Activated CD4-positive, alpha-beta T cell treated with anti-CD3 and anti-CD28 coated beads, Interleukin-10, Interleukin-2, amounts not matched to agents 100 ng/mL and 50 ng/mL, durations not matched to agents 16 hours and 8 hours (primary cell): ENCODE measurements at places on chromosomes 7 and 10.

DNA sequence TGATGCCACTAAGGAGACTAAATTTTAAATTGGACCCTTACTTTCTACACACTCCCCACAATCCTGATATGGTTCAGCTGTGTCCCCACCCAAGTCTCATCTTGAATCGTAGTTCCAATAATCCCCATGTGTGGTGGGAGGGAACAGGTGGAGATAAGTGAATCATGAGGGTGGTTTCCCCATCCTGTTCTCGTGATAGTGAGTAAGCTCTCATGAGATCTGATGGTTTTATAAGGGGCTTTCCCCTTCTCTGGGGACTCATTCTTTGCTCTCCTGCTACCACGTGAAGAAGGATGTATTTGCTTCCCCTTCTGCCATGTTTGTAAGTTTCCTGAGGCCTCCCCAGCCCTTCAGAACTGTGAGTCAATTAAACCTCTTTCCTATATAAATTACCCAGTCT, 18.4 kb upstream of the BET1 start:
- DNase-seq, result peak; percentile 36

- no peak for DNase-seq
Observed at GRCh38 chr7:138900035-138900828, 81.0 kb downstream of the KIAA1549 start.

DNA sequence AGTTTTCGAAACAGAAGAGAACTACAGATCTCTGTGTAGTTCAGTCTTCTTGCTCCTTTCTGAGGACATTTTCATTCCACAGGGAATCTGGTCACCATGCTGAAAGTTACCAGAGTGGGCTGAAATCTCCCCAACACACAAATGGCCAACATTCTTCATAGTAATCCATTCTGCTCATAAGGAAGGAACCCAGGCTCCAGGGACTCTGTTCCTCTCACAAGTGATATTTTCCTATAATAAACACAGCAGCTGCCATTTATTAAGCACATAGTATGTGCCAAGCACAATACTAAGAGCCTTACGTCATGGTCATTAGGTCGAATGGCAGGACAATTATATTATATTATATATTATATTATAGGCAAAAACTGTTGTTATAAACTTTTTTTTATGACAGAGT, 109.8 kb downstream of the RAB11FIP2 start:
- no peak for DNase-seq

DNA sequence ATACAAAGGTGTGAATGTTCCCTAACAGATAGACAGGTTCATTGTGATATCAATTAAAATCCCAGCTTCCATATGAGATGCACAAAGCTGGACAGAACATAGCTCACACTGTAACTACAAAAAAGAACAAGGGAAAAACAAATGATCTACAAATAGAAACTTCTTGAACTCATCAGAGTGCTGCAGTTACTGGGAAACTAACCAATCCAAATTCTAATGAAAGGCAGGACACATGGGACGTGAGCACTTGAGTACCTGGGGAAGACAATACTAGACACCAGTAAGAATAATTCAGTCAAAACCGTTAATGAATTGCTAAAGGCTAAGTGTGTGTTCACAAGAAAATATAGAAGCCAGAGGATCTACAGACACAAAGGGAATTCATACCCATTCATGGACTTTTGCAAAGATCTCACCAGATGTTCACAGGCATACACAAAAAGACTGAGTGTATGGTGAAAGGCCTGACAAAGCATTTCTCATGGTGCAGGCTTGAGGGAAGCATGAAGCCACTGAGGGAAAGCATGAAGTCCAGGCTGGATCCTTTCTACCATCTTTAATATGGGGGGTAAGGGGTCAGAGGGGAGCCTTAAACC, 7.8 kb upstream of the GPR22 start:
- DNase-seq, result no peak

DNA sequence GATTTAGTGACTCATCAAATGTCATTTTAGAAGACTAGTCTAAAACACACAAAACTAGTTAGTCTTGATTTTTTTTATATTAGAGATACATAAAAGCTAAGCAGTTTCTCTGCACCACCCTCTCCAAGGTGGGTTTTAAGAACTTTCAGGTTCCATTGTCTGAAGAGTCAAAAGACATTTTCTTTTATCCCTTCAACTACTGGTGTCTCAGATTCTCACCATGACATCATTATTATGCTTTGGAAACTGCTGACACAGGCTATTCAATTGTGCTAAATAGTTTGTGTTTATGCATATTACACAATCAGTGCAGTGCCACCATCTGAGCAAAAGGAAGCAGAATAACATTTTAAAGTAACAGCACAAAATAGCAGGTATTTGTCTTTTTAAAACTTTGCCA, 52.2 kb downstream of the IGF2BP3 start:
- no peak for DNase-seq

- DNase-seq, result no peak
Observed at GRCh38 chr7:46745707-46746090, 824.6 kb upstream of the IGFBP3 start.

DNA sequence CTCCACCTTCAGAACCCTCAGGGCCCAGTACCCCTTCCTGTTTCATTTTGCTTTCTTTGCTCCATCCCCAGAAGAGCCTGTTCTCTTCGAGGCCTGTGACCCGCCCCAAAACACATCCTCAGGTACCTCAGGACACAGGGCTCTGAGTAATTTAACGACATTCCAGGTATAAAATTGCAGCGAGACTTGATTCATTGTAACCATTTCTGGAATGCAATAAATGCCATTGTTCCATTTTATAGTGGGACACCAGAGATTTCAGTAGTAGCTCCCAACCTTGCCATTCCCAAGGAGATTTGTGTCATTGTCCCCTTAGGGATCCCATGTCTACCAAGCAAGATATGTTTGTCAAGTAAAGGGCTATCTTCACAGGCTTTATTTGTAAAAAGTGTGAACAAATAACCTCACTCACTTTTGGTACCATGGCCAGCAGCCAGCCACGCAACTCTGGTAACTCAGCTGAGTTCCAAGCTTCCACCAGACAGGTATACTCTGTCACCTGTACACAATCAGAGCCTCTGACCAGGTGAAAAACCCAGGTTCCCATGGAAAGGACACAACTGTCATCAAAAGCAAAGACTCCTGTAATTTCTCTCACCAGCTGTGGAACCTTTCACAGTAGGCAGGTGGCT, 441.3 kb downstream of the PLXNA4 start:
- DNase-seq, result no peak

- DNase-seq, result no peak
Observed at GRCh38 chr7:117811696-117812095, 61.5 kb downstream of the CTTNBP2 start.

DNA sequence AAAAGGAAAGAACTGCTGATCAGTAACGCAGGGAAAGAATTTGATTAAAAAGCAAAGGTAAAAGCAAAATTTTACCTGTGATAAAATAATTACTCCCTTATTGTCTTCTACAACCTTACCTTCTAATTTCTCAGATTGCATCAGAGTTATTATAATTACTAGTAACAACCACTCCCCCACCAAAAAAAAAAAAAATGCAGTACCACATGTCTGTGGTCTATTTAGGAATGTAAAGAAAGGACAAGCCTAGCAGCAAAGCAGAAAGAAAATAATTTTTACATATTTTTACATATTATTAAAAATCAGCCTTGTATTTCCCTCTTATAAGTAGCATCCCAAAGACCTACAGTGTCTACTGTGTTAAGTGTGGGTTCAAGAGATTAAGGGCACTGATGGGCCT, 430.4 kb downstream of the TFEC start:
- DNase-seq, result no peak

GRCh38 chr10:67550046-67550445, 145.9 kb downstream of the CTNNA3 start:
- no peak for DNase-seq

- no peak for DNase-seq
Observed at GRCh38 chr10:88386204-88386788, 196.8 kb downstream of the RNLS start.

DNA sequence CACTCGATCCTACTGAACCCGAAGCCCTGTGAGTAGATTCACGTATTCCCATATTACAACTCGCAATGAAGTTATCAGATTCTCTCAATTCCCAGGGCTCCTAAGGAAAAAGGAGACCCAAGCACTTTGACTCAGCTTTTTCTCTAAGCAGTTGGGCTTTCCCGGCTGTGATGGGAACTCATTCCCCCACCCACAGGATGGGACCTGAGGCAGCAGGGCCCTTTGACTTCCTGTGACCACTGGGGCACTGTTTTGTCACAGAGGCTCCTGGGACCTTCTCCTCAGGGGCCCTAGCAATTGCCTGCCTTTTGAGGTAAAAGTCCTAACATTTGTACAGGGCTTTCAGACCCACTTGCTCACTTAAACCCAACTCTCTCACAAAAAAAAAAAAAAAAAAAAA, 122.8 kb upstream of the PDLIM1 start:
- no peak for DNase-seq

GRCh38 chr10:45220931-45221330, 94.5 kb downstream of the OR13A1 start:
- DNase-seq, result no peak

DNA sequence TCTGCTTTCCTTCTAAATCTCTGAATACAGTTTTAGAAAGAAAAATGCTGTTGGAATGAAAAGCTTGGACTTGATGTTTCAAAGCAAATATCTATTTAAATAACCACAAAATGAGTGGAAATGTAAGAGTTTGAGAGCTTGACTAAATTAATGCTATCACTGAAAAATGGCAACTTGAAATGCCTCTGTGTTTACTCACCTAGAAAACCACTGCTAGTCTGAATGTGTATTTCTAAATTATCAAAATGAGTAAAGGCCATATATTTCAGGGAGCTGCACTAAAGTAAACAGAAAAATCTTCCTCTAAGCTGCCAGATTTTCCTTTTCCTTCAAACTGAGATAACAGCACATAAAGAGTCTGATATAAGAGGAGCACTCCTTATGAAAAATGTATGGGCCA, 87.9 kb downstream of the DPY19L1 start:
- DNase-seq, result no peak

GRCh38 chr7:78333530-78334425, 535.2 kb downstream of the PHTF2 start:
- no peak for DNase-seq

DNA sequence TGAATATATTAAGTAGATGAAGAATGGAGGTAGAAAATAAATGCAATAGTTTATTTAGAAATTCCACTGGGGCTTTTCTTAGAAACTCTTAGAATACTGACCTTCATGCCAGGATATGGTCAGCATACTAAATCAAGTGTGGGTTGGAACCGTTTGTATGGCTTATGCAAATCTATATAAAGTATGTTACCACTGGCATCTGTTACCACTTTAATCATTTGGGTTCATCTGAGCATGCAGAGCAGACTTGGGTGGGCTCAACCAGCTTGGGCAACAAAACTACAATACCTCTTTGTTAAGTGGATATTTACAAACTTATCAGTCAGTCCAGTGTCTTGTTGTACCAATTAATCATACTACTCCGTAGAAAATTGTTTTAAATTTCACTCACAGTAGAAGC, 125.8 kb downstream of the CRPPA start:
- no peak for DNase-seq

- DNase-seq, result no peak
Observed at GRCh38 chr10:131159771-131160170, 151.8 kb downstream of the TCERG1L start.

GRCh38 chr10:60733826-60734225, 44.5 kb upstream of the CDK1 start:
- DNase-seq, result no peak

- peak; percentile 84 for DNase-seq
Observed at GRCh38 chr7:43314379-43315158, 202.1 kb downstream of the HECW1 start.

DNA sequence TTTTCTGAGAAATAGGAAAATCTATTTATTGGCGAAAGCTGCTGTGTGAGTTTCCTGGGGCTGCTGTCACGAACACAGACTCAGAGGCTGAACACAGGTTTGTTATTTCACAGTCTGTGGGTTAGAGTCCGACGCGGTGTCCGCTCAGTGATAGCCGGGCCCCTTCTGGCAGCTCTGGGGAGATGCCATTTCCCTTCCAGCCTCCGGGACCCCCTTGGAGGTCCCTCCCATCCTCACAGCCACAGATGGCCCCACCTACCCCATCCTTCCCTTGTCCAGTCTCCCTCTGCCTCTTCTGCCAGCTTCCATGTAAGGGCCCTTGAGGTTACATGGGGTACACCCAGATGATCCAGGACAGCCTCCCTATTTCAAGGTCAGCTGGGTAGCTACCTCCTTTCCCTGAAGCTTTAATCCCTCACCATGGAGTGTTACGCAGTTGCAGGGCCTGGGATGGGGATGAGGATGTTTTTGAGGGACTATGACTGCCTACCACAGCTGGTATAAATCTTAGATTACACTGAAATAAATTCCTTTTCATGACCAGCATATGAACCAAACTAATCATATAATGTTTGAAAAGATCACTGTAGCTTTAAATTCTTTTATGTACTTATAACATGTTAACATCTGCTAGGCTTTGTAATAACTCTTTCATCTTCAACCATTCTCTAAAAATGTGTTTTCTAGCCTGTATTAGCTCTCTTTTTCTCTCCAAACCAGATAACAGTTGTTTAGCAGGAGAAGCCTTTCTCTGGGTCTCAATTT, 98.5 kb downstream of the WDR37 start:
- DNase-seq, result no peak

- DNase-seq, result no peak
Observed at GRCh38 chr10:114471906-114472876, 67.9 kb upstream of the AFAP1L2 start.

DNA sequence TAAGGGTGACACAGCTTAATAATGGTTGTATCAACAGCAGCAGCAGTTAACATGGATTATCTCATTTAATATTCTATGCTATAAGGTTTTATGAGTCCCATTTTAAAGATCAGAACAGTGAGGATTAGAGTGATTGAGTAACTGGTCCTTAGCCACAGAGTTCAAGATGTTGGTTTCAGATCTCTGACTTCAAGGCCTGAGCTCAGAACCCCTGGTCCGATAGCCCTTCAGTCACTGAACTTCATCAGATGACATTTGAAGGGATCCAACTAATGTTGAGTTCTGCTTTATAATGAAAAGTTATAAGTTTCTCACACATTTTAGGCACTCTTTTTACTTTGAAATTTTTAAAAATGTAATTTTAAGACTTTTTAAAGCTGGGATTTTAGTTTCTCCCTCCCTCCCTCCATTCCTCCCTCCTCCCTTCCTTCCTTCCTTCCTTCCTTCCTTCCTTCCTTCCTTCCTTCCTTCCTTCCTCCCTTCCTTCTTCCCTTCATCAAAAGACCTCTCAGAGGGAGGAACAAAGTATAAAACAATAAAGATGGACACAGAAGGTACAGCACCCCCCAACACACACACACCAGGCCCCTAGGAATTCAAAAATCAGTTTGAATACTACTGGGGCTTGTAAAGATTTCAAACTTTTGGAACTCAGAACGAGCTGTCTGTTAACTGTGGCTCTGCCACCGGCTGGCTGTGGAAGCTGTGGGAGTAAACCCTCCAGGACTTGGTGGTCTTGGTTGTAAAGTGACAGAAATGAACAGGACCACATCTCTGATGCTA, 206.9 kb upstream of the AGK start:
- DNase-seq, result no peak
